ENCODE measurements at places on chromosomes 2 and 18.

- no peak for DNase-seq
Measured at GRCh38 chr18:48991319-48991660, 40.5 kb upstream of the SMAD7 start.

DNA sequence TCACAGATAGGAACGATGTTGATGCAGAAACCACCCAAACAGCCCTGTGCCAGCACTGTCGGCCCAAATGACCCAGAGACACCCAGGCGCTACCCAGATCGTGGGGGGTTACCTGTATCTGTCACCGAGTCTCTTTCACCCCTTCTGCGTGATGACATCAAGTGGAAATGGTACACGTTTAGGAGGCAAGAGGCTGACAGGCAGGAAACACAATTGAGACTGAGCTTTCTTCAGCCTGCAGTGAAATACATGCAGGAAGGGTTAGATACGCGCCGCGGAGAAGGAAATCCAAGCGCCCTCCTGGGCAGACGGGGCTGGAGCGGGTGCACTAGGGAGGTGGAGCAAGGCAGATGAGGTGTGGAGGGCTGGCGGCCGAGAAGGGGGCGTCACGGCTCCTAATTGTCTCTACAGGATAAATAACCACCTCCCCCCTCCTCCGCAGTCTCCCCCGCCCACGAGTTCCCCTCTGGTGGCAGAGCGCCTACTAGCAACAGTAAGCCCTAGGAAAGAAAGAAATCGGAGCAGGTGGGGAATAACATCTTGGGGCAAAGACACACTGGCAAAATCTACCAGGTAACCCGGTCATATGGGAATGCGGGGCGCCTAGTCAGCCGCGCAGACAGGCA lies at the start of gene RNF152:
Gene RNF152, minus strand, starts transcription at position 325 of the 626 bp plus-strand sequence. CDS start 76,544 bp downstream, outside the sequence.
- DNase-seq: peak; percentile 13

DNA sequence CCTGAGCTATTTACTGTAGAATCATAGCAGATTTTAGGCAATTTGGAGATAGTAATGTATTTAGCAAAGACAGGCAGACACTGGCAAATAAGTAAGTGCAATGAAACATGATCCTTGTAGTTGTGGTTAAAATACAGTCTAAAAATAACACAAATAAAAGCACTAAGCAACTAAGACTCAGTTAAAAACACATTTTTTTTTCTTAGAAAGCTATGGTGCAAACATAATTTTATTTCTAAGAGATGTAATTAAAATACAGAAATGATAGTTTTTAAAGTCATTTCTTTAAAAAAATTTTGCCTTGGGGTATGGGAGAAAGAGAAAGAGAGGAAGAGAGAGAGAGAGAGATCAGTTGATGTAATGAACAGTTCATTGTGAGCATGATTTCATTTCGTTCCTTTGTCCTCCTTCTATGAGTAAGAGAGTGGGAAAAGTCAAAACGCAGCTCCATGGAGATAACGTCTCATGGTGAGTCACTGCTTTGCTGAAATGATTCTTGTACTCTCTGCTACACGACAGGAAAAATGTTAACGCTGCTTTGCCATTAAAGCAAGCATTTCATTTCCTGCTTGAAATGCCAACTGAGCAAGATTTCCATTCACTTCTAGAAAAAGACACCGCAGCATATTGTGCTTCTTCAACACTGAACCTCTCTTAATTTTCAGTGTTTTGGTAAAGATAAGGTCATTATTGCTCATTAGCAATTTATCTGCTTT lies 61.3 kb upstream of the PGAP1 start:
- DNase-seq: peak; percentile 33

DNA sequence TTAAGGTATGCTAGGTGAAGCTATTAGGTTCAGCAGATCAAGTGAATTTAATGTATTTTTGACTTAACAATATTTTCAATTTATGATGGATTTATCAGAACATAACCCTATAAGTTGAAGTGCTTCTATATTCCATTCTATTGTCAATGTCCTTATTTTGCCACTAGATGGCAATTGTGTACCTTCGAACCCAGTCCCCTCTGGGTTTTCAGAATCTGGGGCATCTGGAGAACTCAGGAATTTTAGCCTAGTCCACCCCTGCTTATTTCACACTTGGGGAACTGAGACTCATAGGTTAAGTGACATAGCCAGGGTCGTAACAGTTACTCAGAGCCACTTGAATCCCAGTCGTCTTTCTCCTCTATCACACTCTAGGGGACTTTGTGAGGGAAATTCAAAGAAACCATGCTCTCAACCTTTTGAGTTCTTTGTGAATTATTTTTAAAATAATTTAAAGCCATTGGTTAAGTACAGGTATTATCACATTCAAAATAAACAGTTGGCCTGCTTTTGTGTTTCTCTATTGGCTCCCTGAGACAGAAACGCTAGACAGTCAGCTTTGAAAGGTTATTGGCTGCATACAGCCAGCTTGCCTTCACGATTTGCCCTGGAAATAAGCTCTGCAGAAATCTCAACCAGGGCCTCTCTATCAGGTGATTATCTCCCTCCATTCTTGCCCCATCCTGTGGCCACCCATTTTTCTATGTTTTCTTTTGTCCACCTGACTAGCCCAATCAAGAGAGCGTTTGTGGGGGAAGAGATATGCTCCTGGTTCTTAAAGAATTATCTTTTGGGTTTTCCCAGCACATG lies 145.0 kb downstream of the TTC27 start:
- DNase-seq: no peak

- DNase-seq: no peak
Measured at GRCh38 chr2:57549642-57550102, 496.9 kb upstream of the VRK2 start.

DNA sequence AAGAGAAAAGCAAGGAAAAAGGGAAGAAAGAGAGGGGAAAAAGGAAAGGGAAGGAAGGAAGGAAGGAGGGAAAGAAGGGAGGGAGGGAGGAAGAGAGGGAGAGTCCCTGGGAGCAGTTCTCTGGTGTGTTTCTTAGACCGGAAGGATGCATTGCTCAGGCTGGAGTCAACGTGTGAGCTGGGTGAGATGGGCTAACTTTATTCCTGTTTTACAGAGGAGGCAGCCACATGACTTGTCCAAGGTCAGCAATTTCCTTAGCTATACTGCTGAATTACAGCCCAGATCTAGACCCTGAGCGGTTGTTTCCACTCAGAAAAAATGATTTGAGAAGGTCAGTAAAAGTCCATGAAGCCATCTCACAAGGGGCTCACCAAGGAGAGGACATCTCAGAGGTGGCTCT lies 86.6 kb upstream of the APCDD1 start:
- DNase-seq: no peak

DNA sequence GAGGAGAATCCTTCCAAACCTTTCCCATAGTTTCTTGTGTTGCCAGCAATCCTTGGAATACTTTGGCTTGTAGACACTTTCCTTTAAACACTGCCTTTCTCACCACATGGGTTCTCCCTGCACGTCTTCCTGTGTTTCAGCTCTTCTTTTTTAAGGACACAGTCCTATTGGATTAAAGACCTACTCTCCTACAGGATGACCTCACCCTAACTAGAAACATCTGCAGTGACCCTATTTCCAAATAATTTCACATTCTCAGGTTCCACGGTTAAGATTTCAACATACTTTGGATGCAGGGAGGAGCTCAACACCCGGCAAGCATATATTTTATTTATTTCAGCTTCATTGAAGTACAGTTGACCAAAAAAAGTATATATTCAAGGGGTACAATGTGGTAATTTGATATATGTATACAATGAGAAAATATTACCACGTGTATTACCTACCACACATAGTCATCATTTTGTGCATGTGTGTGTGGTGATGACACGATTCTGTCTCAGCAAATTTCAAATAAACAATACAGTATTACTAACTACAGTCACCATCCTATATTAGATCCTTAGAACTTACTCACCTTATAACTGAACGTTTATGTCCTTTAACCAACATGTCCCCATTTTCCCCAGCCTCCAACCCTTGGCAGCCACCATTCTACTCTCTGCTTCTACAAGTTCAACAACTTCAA lies 745.0 kb downstream of the CBLN2 start:
- DNase-seq: no peak

DNA sequence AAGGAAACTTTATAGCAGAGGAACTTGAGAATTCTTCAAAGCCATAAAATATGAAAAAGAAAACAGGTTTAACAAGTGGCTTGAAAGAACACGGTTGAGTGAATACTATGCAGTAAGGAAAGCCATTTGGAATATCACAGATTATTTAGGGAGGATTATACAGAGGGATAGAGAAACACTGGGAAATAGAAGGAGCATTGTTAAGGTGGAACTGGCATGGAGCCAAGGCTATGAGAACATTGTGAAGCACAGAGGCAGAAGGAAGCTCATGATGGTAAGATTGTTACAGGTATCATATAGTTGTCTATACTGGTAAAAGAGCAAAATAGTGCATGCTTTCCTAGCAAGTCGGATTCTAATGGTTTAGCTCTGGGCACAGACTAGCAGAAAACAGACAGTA lies 87.1 kb downstream of the SS18 start:
- DNase-seq: no peak

- DNase-seq: no peak
Measured at GRCh38 chr2:217086038-217086522, 226.2 kb upstream of the TNP1 start.

GRCh38 chr2:222943820-222944219 lies 83.0 kb downstream of the ACSL3 start:
- DNase-seq: no peak

- no peak for DNase-seq
Measured at GRCh38 chr2:54979321-54980044, 70.8 kb downstream of the RTN4 start.

- DNase-seq: no peak
Measured at GRCh38 chr18:9994026-9994570, 80.3 kb downstream of the VAPA start.

- no peak for DNase-seq
Measured at GRCh38 chr18:48751727-48752468, 198.9 kb downstream of the SMAD7 start.

DNA sequence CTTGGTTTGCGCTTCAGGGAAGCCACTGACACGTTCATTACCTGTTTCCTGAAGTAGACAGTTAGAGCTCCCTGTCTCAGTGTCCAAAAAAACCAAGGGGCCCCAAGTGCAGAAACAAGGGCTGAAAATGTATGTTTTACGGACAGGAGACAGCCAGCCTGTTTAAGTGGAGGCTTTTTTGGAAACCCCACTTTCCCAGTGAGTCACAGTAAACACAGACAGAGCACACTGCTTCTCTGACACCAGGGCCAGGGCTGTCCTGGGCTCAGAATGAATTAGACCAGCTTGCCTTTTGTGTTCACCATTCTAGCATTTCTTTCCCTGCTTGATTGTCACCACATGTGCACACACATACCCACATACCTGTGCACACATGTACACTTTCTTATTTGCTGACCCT lies 128.6 kb downstream of the SH3RF3 start:
- no peak for DNase-seq

DNA sequence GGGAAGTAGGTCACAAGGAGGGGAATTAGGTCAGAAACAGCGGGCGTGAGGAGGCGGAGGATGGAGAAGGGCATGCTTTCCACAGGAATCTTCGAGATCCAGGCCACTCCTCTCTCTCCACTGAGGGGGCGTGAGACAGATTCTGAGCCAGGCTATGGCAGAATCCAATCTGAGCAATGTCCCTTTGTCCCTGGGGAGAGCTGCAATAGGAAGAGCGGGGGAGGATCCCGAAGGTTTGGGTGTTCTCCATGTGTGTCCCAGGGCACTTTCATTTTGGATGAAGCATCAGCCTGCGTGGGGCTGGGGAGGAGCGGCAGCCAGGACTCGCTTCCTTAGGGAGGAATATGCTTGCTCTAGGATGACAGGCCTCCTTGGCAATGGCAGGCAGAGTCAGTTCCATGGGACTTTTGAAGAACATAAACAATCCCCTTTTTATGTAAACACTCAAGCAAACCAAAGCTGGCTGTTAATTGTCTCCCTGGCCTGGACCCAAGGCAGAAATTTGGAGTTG lies 84.0 kb downstream of the LIPG start:
- DNase-seq: no peak
